ENCODE measurements at places on chromosomes 1 and 21. TPM values are rescaled to one million over a fixed set of nuclear protein-coding genes. Genes with fewer than 3 reads are reported as not detected.

Gene B4GALT2
- 0.83 TPM for total RNA-seq

GRCh38 chr1:40248412-40248811 is 675 bp downstream of the TMCO2 start:
- DNase-seq, result no peak
- no peaks in the 10 kb centered on the region for H3K36me3 ChIP-seq

- H3K27ac ChIP-seq, result no peak overlapping the region
- DNase-seq, result no peak
- no peaks in the 10 kb centered on the region for H3K36me3 ChIP-seq
- H3K27me3 ChIP-seq, result peaks cover 33% of the 10 kb centered on the region
Measured at GRCh38 chr1:38487396-38487795, 372.2 kb downstream of the RRAGC start.

GRCh38 chr1:40646315-40646714 is 19.2 kb downstream of the RIMS3 start:
- H3K4me1 ChIP-seq, result peaks cover 5% of the 10 kb centered on the region
- no peaks in the 10 kb centered on the region for H3K36me3 ChIP-seq
- peaks cover 12% of the 10 kb centered on the region for H3K27me3 ChIP-seq
- H3K4me3 ChIP-seq, result no peak overlapping the region

- no peak for DNase-seq
- H3K27ac ChIP-seq, result no peak overlapping the region
- no peak overlapping the region for H3K4me3 ChIP-seq
- no peaks in the 10 kb centered on the region for H3K4me1 ChIP-seq
Measured at GRCh38 chr1:40936931-40937339, 42.6 kb upstream of the CTPS1 start.

DNA sequence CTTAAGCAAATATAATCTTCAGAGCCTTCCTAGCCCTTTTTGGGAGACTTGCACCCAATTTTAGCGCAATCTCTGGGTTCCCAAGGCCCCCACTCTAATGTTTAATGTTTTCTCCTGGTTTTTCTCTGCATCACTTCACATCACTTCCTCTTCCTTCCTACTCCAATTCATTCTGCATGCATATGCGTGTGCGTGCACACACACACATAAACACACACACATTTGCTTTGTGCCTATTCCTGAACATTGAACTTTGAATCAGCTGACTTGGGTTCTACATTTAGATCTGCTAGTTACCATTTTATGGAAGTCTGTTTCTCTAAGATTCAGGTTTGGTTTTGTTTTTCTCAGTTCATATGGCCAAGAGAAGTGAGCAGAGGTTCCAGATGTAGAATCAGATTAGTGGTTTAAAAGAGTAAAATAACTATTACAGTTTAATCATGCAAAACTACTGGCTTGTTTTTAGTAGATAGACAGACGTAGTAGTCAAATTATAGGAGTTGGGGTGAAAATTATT is 7.4 kb upstream of the EDEM3 start:
- DNase-seq, result no peak
- peaks cover 9% of the 10 kb centered on the region for H3K27me3 ChIP-seq
- no peak overlapping the region for H3K27ac ChIP-seq
- H3K4me3 ChIP-seq, result no peak overlapping the region
- H3K36me3 ChIP-seq, result no peaks in the 10 kb centered on the region

Gene LCE1C
- not detected for total RNA-seq

Gene FOXO6
- 0.19 TPM for total RNA-seq

Gene SLAMF6
- total RNA-seq, result 39.7 TPM

GRCh38 chr1:181095763-181096184 is 7.3 kb downstream of the IER5 start:
- no peak overlapping the region for H3K27ac ChIP-seq
- peaks cover 11% of the 10 kb centered on the region for H3K36me3 ChIP-seq
- no peaks in the 10 kb centered on the region for H3K27me3 ChIP-seq

Gene ELK4
- 204 TPM for total RNA-seq

GRCh38 chr1:94903280-94904009 is 23.5 kb downstream of the CNN3 start:
- DNase-seq, result no peak
- peaks cover 27% of the 10 kb centered on the region for H3K36me3 ChIP-seq
- H3K4me1 ChIP-seq, result peaks cover 2% of the 10 kb centered on the region
- no peaks in the 10 kb centered on the region for H3K27me3 ChIP-seq
- H3K27ac ChIP-seq, result no peak overlapping the region

DNA sequence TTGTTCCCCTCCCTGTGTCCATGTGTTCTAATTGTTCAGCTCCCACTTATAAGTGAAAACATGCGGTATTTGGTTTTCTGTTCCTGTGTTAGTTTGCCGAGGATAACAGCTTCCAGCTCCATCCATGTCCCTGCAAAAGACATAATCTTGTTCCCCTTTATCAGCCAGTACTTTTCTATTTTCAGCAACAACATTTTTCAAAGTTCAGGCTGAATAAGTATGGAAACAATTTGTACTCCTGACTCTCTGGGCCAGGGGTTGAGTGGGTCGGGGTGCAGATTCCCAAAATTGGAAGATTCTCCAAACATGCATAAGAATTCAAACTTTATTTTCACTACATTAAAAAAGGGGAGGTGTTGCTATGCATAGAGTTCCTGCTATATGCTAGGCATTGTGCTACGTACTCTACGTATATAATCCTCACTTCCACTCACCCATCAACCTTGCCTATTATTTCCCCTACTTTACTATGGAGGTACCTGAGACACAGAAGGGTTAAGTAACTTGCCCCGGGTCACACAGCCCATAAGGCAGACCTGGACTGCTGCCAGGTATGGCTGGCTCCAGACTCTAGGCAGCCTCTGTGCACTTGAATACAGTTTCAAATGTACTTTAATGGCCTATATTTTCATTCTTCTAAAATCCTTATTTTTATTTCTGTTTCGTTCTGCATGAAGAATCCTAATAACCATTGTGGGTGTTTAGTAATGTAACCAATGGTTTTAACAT is 117.1 kb upstream of the C8B start:
- H3K36me3 ChIP-seq, result no peaks in the 10 kb centered on the region
- peaks cover 19% of the 10 kb centered on the region for H3K27me3 ChIP-seq
- H3K4me1 ChIP-seq, result no peaks in the 10 kb centered on the region
- no peak overlapping the region for H3K27ac ChIP-seq
- no peak overlapping the region for H3K4me3 ChIP-seq

DNA sequence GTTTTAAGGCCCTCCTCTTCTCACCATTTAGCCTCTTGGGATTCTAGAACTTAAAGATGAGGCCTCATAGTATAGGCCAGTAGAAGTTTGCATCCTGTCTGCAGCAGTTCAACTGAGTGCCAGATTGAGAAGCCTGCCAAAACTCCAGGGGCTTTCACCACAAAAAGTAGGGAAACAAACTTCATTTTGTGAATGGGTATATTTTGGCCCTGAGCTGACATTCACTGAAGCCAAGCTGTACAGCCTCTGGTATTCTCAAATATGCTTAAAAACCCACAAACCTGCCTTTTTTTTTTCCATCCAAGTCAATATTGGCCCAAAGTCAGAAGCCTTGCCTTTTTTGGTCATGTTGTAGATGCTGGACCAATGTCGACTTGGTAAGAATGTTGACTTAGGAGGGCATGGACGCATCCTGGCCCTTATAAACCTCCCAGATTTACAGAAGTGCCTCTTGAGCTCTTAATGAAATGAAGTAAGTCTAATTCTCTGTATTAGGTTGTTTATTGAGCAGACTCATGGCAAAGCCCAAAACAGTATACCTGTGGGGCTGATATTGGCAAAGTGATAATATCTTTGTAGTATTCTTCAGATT is 337.5 kb downstream of the CHRM3 start:
- H3K27me3 ChIP-seq, result no peaks in the 10 kb centered on the region
- peaks cover 19% of the 10 kb centered on the region for H3K36me3 ChIP-seq
- H3K4me3 ChIP-seq, result no peak overlapping the region
- peak; percentile 8 for DNase-seq

GRCh38 chr1:192691041-192691440 is 55.1 kb downstream of the RGS13 start:
- H3K27me3 ChIP-seq, result peaks cover 23% of the 10 kb centered on the region
- H3K36me3 ChIP-seq, result peaks cover 15% of the 10 kb centered on the region
- no peak overlapping the region for H3K27ac ChIP-seq
- no peak for DNase-seq
- no peak overlapping the region for H3K4me3 ChIP-seq

DNA sequence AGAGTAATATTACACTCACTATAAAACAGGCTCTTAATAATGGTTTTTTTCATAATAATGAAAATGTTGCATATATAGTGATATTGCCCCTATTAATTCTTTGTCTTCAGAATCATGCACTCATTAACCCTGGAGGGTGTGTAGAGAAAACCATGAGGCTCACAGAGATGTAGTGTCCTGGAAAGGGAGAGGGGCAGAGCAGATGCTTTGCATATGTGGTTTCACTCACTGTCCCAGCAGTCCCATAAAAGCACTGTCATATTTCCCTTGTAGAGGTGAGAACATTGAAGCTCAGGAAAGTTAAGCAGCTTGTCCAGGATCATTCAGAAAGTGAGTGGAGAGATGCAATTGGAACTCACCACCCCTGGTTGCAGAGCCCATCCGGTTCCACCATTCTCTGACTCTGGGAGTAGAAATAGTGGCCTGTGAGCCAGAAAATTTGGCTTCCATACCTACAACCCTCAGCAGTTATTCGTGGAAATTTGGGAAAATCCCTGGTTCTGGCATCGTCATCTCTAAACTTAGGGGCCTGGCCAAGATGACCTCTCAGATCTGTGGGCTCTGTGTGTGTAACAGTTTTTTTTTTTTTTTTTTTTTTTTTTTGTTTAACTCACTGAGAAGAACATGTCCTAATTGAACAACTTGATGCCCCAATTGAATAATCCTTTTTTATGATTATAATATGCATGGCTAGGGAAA is 86.4 kb downstream of the RGL1 start:
- no peak overlapping the region for H3K4me3 ChIP-seq
- H3K36me3 ChIP-seq, result peaks cover 2% of the 10 kb centered on the region

Gene C1orf167
- total RNA-seq, result not detected

- no peak for DNase-seq
- H3K27ac ChIP-seq, result no peak overlapping the region
Measured at GRCh38 chr1:167373398-167373797, 144.9 kb downstream of the CD247 start.

Gene DISP3
- 0.69 TPM for total RNA-seq

Gene KCNH1
- total RNA-seq, result not detected

DNA sequence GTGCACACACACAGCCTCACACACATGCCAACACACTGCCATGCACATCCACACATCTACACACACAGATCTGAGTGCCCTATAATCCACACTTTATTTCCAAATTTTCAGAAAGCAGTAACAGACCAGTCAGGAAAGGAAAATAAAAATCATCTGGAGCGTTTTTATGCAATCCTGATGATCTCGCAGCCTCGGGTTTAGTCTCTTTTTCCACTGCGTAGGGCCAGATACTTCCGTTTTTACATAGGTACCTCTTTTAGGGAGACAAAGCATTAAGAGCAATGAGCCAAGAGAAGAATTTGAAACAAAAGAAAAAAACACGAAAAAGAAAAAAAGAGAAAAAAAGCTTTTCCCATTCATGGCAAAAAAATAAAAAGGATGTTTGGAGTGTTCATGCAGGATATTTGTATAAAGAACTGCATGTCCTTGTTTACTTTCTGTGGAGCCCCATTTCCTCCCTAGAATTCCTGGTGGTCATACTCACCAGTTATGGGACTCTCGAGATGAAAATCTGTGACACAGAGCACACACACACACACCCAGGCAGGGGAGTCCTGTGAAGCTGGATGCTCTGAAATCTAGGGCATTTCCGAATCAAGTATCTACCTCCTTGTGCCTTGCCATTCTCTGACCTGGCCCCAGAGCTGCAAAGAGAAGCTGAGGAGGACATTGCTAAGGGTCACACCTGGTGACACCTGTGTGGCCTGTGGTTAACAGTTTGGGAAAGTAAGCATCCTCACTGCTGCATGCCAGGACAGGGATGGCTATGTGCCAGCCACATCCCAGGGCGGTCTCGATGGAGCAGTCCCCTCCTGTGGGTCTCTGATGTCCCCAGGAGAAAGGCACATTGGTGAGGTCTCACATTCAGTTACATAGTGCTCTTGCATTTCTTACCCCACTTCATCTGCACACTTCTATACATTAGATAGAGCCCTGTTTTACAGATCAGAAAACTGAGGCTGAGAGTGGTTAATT is 83.6 kb downstream of the RUNX1 start:
- peaks cover 91% of the 10 kb centered on the region for H3K4me1 ChIP-seq
- peaks cover 2% of the 10 kb centered on the region for H3K36me3 ChIP-seq
- H3K4me3 ChIP-seq, result peak overlapping the region; percentile 46
- no peaks in the 10 kb centered on the region for H3K27me3 ChIP-seq
- H3K27ac ChIP-seq, result no peak overlapping the region

DNA sequence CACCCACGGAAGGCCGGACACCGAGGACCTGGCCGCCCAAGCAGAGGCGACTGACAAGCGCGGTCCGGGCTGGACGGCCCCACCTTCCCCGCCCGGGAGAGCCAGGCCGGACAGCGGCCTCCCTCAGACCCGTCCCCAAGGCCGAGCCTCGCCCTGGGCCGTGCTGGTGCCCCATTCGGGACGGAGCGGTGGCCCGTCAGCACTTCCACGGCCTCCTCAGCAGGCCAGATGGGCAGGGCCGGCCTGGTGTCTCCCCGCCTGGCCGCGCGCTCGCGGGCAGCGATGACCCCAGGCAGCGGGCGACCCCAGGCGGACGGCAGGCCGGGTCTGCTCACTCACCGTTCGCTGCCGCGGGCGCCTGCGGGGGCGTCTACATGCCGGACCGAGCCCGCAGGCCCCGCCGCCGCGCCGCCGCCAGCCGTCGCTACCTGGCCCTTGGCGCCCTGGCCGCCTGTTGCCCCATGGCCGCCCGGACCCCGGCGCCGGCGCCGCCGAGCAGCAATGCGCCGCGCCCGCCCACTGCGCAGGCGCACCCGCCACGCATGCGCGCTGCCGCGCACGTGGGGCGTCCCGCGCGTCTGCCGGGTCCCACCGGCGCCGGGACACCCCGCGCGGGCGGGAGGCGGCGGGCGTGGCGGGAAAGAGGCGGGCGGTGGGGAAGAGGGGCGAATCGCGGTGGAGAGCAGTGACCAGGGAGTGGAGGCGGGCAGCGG is at the start of gene NADK:
Gene NADK (minus strand): TSS at position 521 of the 713 bp plus-strand sequence. CDS start 13,064 bp downstream, outside the sequence.
- H3K27me3 ChIP-seq, result no peaks in the 10 kb centered on the region
- peak within 1 kb of the TSS; percentile 93 for H3K4me3 ChIP-seq

DNA sequence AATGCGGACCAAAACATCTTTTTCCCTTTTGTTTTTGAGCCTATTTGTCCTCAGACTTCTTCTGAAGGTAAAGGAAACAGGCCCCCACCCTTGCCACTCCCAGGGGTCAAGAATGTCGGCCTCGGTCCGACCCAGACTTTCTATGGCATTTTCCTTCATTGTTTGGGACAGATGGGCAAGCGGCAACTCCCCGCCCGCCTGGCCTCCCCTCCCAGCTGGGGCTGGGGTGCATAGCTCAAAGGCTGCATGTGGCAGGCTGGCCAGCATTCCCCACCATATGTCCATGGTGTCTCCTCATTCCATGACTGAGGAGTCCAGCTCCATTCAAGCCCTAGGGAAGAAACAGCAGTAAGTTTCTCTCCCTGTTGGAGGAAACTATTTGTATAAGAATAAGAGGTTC is 29.4 kb upstream of the TSPEAR start:
- DNase-seq, result no peak
- H3K4me1 ChIP-seq, result peaks cover 4% of the 10 kb centered on the region
- H3K27me3 ChIP-seq, result no peaks in the 10 kb centered on the region
- H3K4me3 ChIP-seq, result no peak overlapping the region
- no peaks in the 10 kb centered on the region for H3K36me3 ChIP-seq

GRCh38 chr1:6260961-6261614 is at the start of gene GPR153:
Gene GPR153, minus strand, starts transcription at chr1:6261098. Its CDS starts 6,193 bp downstream, at chr1:6254905.
- no peaks in the 10 kb centered on the region for H3K27me3 ChIP-seq
- no peak within 1 kb of the TSS for H3K27ac ChIP-seq
- H3K4me3 ChIP-seq, result peak within 1 kb of the TSS; percentile 64
- H3K4me1 ChIP-seq, result peaks cover 13% of the 10 kb centered on the region
- H3K36me3 ChIP-seq, result no peaks in the 10 kb centered on the region

Gene CHIA
- not detected for total RNA-seq

- no peak overlapping the region for H3K4me3 ChIP-seq
- no peak for DNase-seq
- H3K36me3 ChIP-seq, result no peaks in the 10 kb centered on the region
- H3K27ac ChIP-seq, result no peak overlapping the region
- H3K4me1 ChIP-seq, result peaks cover 21% of the 10 kb centered on the region
Measured at GRCh38 chr1:153361480-153362109, 3.9 kb downstream of the S100A9 start.

Gene DISP1
- total RNA-seq, result 6.9 TPM

All from naive thymus-derived CD8-positive, alpha-beta T cell (primary cell).